CD4-positive, alpha-beta memory T cell (primary cell): ENCODE measurements at places on chromosomes 5 and 9. TPM values are rescaled to one million over a fixed set of nuclear protein-coding genes. Genes with fewer than 3 reads are reported as not detected.

DNA sequence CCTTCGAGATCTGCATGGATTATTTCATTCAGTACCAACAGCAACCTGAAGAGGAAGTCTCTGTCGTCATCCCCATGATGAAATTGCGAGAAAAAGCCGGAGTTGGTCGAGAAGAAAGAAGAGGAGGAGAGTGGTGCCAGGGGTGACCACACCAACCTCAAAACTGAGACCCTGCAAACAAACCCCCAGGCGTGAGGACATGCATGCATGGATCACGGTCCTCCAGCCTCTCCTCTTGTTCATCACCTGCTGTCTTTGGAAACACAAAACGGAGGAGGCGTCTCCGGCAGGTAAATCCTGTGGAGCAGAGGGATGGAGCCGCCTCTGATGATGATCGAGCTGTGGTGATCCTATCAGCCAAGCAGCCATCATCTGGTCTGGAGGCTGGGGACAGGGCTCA, 114.4 kb upstream of the IRX2 start:
- H3K27me3 ChIP-seq = no peaks in the 10 kb centered on the region
- H3K36me3 ChIP-seq = no peaks in the 10 kb centered on the region
- no peak for DNase-seq
- H3K27ac ChIP-seq = no peak overlapping the region
- no peak overlapping the region for H3K4me3 ChIP-seq

GRCh38 chr9:88310310-88310980, 77.8 kb upstream of the SPIN1 start:
- no peaks in the 10 kb centered on the region for H3K36me3 ChIP-seq
- H3K27me3 ChIP-seq = no peaks in the 10 kb centered on the region
- peaks cover 27% of the 10 kb centered on the region for H3K4me1 ChIP-seq
- DNase-seq = no peak
- no peak overlapping the region for H3K4me3 ChIP-seq
- no peak overlapping the region for H3K27ac ChIP-seq

GRCh38 chr5:83715236-83716065, 5.2 kb downstream of the HAPLN1 start:
- H3K27ac ChIP-seq = no peak overlapping the region
- no peak for DNase-seq
- H3K4me3 ChIP-seq = no peak overlapping the region
- no peaks in the 10 kb centered on the region for H3K36me3 ChIP-seq
- H3K4me1 ChIP-seq = no peaks in the 10 kb centered on the region

DNA sequence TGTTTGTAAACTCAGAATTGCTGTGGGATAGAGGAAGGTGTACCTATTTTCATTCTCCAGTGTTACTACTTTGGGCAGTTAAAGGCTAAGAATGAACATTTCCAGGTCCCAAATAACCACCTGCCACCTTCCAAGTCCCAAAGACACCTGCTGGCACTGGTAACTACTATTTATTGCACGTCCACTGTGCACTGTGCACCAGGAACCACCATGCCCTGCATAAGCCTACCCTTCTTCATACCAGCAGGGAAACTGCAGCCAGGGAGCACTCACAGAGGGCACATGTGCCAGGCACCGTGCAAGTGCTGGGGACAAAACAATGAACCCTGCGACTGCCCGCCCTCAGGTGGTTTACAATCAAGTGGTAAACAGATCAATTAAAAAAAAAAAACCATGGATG, 34.9 kb downstream of the RAPGEF1 start:
- peaks cover 91% of the 10 kb centered on the region for H3K4me1 ChIP-seq
- DNase-seq = no peak
- H3K4me3 ChIP-seq = no peak overlapping the region
- H3K27ac ChIP-seq = no peak overlapping the region

DNA sequence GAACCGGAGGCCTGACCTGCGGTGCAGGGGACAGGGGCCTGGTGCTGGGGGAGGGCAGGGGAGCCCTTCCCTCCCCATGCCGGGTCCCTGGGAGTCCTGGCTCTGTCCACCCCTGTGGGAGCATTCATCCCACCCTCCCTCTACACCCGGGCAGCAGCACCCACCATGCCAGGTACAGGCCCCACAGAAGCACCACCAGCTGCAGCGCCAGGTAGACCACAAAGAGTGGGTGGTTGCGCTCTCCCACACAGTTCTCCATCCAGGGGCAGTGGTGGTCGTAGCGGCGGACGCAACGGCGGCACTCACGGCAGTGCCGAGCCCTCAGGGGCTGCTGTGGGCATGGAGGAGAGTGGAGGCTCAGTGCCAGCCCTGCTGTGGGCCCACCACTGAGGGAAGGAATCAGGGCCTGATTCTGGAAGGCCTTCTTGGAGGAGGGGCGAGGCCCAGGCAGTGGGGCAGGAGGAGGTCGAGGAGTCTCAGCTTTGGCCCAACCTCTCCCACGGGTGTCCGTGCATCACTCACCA, 2.4 kb downstream of the ZDHHC12 start:
- peaks cover 28% of the 10 kb centered on the region for H3K4me1 ChIP-seq
- H3K36me3 ChIP-seq = peaks cover 4% of the 10 kb centered on the region
- H3K4me3 ChIP-seq = no peak overlapping the region
- no peaks in the 10 kb centered on the region for H3K27me3 ChIP-seq

DNA sequence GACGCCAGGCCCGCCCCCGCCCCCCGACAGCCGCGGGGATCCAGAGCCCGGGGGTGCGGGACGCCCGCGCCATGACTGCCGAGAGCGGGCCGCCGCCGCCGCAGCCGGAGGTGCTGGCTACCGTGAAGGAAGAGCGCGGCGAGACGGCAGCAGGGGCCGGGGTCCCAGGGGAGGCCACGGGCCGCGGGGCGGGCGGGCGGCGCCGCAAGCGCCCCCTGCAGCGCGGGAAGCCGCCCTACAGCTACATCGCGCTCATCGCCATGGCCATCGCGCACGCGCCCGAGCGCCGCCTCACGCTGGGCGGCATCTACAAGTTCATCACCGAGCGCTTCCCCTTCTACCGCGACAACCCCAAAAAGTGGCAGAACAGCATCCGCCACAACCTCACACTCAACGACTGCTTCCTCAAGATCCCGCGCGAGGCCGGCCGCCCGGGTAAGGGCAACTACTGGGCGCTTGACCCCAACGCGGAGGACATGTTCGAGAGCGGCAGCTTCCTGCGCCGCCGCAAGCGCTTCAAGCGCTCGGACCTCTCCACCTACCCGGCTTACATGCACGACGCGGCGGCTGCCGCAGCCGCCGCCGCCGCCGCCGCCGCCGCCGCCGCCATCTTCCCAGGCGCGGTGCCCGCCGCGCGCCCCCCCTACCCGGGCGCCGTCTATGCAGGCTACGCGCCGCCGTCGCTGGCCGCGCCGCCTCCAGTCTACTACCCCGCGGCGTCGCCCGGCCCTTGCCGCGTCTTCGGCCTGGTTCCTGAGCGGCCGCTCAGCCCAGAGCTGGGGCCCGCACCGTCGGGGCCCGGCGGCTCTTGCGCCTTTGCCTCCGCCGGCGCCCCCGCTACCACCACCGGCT, 1.0 kb downstream of the FOXE1 start:
- peaks cover 47% of the 10 kb centered on the region for H3K4me1 ChIP-seq
- DNase-seq = peak; percentile 62
- H3K27ac ChIP-seq = no peak overlapping the region
- peaks cover 66% of the 10 kb centered on the region for H3K27me3 ChIP-seq

DNA sequence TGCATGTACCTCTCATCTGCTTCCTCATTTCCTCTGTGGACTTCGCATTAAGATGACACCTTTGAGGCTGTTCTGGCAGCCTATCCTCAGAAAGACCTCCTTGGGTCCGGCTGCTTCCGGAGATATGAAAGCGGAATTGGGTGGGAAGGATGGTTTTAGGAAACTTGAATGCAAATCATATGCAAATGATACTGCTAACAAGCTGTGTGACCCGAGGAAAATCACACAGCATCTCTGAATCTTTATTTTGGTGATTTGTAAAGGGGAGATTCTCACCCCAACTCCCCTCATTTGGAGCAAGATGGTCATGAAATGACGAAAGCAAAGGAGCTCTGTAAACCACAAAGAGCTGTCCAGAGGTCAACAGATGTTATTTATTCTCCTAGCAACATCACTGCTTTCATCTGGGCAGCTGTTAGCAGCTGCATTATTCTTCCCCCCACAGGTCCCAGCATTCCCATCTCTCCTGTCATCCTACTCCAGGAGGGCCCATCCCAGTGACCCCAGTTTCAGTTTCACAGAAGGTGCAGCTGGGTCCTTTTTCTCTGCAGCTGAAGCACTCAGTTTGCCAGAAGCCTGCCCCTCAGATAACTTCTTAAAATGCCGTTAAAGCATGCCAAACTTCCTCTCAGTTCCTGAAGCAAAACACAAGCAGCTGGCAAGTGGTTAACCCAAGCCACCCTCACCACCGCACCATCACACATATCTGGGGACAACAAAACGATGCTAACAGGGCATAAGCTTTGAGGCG, 269.5 kb downstream of the SEC61B start:
- no peak overlapping the region for H3K27ac ChIP-seq
- H3K27me3 ChIP-seq = no peaks in the 10 kb centered on the region

GRCh38 chr5:80275347-80275746, 19.5 kb upstream of the SERINC5 start:
- DNase-seq = peak; percentile 39
- H3K4me3 ChIP-seq = no peak overlapping the region
- H3K27ac ChIP-seq = no peak overlapping the region
- H3K36me3 ChIP-seq = no peaks in the 10 kb centered on the region
- no peaks in the 10 kb centered on the region for H3K27me3 ChIP-seq
- H3K4me1 ChIP-seq = peaks cover 14% of the 10 kb centered on the region

DNA sequence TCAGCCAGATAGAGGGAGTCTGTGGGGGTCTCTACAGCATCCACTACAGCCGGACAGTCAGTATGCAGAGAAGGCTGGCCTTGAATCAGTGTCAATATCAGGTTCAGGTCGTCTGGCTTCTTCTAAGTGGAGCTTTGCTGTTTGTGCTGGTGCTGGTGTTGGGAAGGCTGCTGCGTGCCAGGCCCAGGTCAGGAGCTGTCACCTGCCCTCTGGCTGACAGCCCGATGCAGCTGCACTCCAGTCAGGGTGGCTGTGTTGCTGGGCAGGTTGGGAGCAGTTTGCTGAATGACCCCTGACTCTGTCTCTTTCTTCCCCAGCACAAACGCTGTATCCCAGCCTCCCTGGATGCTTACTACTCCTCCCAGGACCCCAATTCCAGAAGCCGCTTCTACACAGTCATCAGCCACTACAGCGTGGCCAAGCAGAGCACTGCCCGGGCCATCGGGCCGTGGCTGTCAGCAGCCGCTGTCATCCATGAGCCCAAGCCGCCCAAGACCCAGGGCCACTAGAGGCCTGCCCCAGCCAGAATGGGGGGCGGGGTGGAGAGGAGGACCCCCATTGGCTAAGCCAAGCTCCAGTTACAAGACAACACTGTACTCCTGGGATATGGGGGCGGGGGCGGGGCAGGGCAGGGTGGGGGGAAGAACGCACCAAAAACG, 61.6 kb downstream of the NSG2 start:
- no peak overlapping the region for H3K27ac ChIP-seq
- no peak overlapping the region for H3K4me3 ChIP-seq
- no peaks in the 10 kb centered on the region for H3K27me3 ChIP-seq
- no peaks in the 10 kb centered on the region for H3K36me3 ChIP-seq
- DNase-seq = no peak

- no peaks in the 10 kb centered on the region for H3K4me1 ChIP-seq
- no peaks in the 10 kb centered on the region for H3K27me3 ChIP-seq
- no peaks in the 10 kb centered on the region for H3K36me3 ChIP-seq
- no peak overlapping the region for H3K27ac ChIP-seq
- no peak for DNase-seq
Measured at GRCh38 chr5:66198837-66199236, 54.7 kb downstream of the SREK1 start.

- no peaks in the 10 kb centered on the region for H3K4me1 ChIP-seq
- H3K27ac ChIP-seq = no peak overlapping the region
- no peak for DNase-seq
- no peak overlapping the region for H3K4me3 ChIP-seq
Measured at GRCh38 chr5:32842813-32843530, 131.9 kb downstream of the NPR3 start.

GRCh38 chr5:141969783-141970771, 1.2 kb downstream of the RNF14 start:
- DNase-seq = no peak
- H3K27ac ChIP-seq = peak overlapping the region; percentile 96
- peaks cover 28% of the 10 kb centered on the region for H3K4me1 ChIP-seq
- H3K4me3 ChIP-seq = peak overlapping the region; percentile 66

GRCh38 chr9:21239911-21240310, at the start of gene IFNA14:
IFNA14 (minus strand) TSS chr9:21240005; CDS start chr9:21239935, 70 bp downstream.
- H3K36me3 ChIP-seq = no peaks in the 10 kb centered on the region
- H3K27me3 ChIP-seq = no peaks in the 10 kb centered on the region

- no peak for DNase-seq
- no peaks in the 10 kb centered on the region for H3K4me1 ChIP-seq
- H3K4me3 ChIP-seq = no peak overlapping the region
- H3K36me3 ChIP-seq = no peaks in the 10 kb centered on the region
- H3K27me3 ChIP-seq = no peaks in the 10 kb centered on the region
- H3K27ac ChIP-seq = no peak overlapping the region
Measured at GRCh38 chr9:135586601-135587109, 25.1 kb downstream of the PAEP start.

- no peak overlapping the region for H3K4me3 ChIP-seq
- DNase-seq = no peak
- H3K4me1 ChIP-seq = no peaks in the 10 kb centered on the region
- H3K27ac ChIP-seq = no peak overlapping the region
- no peaks in the 10 kb centered on the region for H3K36me3 ChIP-seq
Measured at GRCh38 chr9:16509997-16510396, 360.5 kb downstream of the BNC2 start.

- no peaks in the 10 kb centered on the region for H3K27me3 ChIP-seq
- no peaks in the 10 kb centered on the region for H3K4me1 ChIP-seq
- H3K4me3 ChIP-seq = no peak overlapping the region
- no peak for DNase-seq
- no peak overlapping the region for H3K27ac ChIP-seq
Measured at GRCh38 chr9:134010310-134011173, 14.7 kb upstream of the BRD3OS start.

- DNase-seq = no peak
- H3K4me3 ChIP-seq = no peak overlapping the region
- H3K36me3 ChIP-seq = no peaks in the 10 kb centered on the region
- no peaks in the 10 kb centered on the region for H3K4me1 ChIP-seq
- no peak overlapping the region for H3K27ac ChIP-seq
- no peaks in the 10 kb centered on the region for H3K27me3 ChIP-seq
Measured at GRCh38 chr5:11197726-11198125, 436.7 kb upstream of the DAP start.

DNA sequence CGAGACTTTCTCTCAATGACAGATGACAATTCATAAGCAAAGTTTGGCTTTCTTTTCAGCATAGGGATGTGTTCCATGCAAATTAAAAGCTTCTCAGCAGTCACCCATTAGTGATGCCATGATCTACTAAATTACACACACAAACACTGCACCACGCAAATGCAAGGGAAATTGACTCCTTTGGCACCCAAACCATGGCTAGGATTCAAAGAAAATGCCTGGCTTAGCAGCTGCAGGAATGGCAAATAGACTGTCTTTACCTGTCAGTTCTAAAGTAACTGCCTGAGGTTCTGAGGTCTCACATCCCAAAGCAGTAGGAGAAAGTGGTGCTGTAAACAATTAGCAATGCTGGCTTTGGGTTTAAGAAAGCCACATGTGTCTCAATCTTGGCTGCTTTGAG, 108.6 kb upstream of the ATP10B start:
- no peak overlapping the region for H3K4me3 ChIP-seq
- DNase-seq = no peak
- no peaks in the 10 kb centered on the region for H3K4me1 ChIP-seq
- H3K27ac ChIP-seq = no peak overlapping the region
- no peaks in the 10 kb centered on the region for H3K36me3 ChIP-seq

The NPR3 gene
- polyA plus RNA-seq = not detected

The ESM1 gene
- polyA plus RNA-seq = 1.1 TPM

The KCNIP1 gene
- polyA plus RNA-seq = not detected

The ODF2 gene
- polyA plus RNA-seq = 24.6 TPM

The DPH7 gene
- 30.2 TPM for polyA plus RNA-seq

The TMEFF1 gene
- polyA plus RNA-seq = not detected

The KLHL9 gene
- 14.3 TPM for polyA plus RNA-seq

The ATP6V0E1 gene
- polyA plus RNA-seq = 559 TPM
